ENCODE measurements at places on chromosomes 6 and 20.

DNA sequence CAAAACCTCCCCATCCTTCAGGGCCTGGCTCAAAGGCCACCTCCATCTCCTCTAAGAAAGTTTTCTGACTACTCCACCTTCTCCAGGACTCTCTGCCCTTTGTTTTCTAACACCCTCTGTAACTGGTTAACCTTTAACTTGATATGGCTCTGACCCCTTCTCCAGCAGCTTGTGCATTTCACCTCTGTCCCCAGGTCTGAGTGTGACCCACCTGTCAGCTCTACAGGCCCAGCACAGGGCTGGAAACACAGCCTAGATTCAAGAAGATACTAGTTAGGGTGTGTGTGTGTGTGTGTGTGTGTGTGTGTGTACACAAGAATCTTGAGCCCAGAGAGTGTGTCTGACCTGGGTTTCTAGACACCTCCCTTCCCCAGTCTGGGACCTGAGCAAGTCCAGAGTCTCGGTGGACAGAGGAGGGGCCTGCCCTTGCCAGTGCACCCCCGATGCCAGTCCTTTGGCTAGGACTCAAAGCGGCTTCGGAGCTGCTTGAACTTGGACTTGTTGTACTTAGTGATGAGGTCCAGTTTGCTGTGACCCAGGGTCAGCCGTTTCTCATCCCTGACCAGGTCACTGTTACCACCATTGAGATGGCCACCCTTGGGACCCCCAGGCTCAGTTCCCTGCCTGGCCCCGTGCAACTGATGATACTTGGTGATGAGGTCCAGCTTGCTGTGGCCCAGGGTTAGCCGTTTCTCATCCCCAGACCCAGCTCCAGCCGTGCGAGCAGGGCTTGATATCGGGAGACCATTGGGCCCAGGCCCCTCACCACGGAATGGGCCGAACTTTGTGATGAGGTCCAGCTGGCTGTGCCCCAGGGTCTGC lies 1.7 kb upstream of the EIF6 start:
- DNase-seq, result no peak

GRCh38 chr6:4805553-4806336 lies 29.5 kb downstream of the CDYL start:
- no peak for DNase-seq

GRCh38 chr6:3732345-3733141 lies 19.0 kb downstream of the PXDC1 start:
- peak; percentile 75 for DNase-seq

DNA sequence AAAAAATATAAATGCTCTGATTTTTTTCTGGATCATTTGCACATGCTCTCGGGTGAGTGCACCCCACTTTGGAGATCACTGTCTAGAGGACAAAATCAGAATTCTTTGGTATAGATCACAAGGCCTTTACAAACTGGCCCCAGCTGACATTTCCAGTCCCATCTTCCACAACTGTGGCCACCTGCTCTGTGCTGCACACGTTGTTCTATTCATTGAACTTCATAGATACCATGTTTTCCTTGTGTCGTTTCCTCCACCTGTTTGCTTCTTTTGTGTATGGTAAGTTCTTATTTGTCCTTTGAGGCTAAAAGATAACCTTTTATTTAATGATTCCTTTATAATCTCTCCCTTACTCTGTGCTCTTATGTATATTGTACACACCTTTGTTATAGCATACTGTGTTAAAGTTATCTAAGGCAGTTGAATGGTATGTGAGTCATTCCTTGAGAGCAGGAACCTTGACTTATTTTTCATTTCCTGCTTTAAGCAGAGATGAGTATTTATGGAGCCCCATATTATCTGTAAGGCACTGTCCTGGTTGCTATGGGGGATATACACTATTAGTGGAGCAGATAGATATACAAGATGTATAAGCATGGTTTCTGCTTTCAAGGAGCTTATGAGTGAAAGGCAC lies 12.0 kb upstream of the SLC17A5 start:
- no peak for DNase-seq

- DNase-seq, result no peak
Observed at GRCh38 chr20:22577515-22578220, 6.7 kb downstream of the FOXA2 start.

GRCh38 chr6:132733283-132733682 lies 19.4 kb upstream of the VNN1 start:
- DNase-seq, result no peak

- no peak for DNase-seq
Observed at GRCh38 chr6:108793516-108794251, 54.5 kb upstream of the ARMC2 start.

- peak; percentile 60 for DNase-seq
Observed at GRCh38 chr6:34189806-34190503, 44.1 kb upstream of the GRM4 start.

DNA sequence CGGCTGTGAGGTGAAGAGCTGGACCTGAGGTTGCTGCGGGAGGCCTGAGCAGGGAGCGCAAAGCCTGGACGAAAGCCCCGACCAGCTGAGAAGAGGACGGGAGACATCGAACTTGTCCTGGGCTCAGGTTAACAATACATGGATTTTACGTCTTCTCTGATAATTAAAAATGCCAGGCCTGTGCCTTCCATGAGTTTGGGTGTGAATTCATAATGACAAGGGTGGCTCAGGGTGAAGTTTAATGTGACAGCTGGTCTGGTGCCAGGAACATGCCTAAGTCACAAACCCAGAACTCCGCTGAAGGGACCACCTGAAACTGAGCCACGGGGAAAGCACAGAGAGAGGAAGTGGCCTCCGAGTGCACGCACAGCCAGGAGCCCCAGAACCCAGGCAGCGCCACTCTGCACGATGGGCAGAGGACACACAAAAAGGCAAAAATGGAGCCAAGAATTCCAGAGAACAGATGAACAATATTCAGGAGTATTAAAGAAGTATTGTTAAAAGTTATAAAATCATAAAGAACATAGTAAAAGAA lies 150.1 kb upstream of the RPS6KA2 start:
- DNase-seq, result no peak

DNA sequence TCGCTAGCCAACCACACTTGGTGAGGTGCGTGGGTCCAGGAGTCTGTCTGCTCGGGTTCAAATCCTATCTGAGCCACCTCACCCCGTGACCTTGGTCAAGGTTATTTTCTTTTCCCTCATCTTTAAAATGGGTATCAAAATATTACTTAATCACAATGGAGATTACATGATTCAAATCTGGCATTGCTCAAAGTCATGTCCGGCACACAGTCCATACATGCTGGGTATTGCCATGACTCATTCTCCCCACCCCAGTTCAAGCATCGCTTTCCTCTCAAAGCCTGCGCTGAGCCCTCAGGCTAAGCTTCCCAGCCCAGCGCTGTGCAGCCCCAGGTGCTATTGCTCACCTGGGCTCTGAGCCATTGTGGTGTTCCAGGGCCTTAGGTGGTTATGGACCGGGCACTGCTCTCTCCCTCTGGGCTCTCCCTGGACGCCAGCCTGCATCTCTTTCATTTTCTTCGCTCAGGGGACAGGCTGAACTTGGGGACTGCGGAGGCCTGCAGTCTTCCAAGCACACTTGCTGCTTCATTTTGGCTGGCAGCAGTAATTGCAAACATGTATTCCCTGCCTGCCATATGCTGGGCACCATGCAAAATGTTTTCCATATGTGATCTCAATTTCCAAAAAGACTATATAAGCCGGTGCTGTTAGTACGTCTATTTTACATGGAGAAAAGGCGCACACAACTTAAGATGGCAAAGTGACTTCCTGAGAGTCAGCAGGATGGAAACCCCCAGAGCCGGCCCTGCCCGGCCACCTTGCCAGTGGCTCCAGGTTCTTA lies 27.3 kb downstream of the WRNIP1 start:
- no peak for DNase-seq

GRCh38 chr6:129954749-129955431 lies 63.5 kb upstream of the L3MBTL3 start:
- no peak for DNase-seq

- DNase-seq, result no peak
Observed at GRCh38 chr20:63361519-63362435, 628 bp upstream of the CHRNA4 start.

All from activated T-cell treated with anti-CD3 and anti-CD28 coated beads, Interleukin-2, amount 50 U/mL, for 24 hours (primary cell).